Skeletal muscle cell (primary cell): ENCODE measurements at places on chromosomes 5 and 9.

- no peak for DNase-seq
These were observed 92.3 kb upstream of the COL5A1 start for GRCh38 chr9:134549336-134549735.

DNA sequence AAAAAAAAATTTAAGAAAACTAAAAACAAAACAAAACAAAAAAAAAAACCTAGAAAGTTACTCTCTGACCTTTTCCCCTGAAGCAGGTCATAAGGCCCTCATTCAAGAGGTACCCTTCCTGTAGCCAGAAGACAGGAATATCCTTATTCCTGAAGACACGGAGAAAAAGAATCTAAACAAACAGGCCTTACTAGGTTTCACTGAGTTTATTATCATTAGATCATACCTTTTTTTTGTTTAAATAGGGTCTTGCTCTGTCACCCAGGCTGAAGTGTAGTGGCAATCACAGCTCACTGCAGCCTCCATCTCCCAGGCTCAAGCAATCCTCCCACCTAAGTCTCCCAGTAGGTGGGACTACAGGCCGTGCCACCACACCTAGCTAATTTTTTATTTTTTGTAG, 11.7 kb upstream of the CDKN2AIPNL start:
- no peak for DNase-seq

DNA sequence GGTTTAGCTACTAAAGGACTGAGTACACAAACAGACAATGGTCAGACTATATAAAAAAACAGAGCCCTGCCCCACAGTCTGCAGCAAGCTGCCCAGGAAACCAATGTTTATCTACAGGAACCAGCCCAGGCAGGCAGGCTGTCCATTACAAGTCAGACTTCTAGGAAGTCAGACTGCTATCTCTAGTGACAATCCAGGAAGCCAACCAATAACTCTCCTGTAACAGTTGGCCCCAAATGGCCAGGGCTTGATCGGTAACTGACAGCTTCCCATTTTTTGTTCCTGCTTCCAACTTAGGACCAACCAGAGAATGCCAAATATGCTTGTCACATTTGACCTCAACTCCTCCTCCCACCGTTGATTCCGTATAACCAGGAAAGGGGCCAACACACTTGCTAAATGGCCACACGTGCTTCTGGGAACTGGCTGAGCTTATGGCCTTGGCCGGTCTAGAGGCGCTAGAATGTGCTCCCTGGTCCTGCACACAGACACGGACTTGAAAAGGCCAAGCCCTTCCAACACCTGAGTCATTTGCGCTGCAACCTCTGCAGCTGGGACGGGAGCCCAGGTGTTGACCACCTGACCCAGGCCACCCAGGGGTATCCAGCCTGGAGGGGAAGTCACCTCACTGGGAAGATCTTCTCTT, 79.6 kb upstream of the CDK20 start:
- DNase-seq: no peak

DNA sequence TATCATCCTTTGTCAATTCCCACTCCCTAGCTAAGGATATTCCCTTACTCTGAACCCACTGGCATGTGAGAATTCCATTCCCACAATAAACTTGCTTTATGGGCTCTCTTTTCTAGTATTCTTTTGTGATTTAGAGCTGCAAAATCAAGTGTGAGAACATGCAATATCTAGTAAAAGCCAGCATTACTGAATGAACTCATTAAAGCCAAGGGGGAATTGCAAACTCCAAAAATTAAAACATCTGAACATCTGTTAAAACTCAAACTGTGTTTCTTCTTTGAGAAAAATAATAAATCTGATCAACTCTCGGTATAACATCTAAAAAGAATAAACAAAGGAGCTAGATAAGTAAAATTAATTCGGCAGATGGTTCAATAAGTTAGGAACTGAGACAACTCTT, 53.1 kb upstream of the MPDZ start:
- DNase-seq: no peak

GRCh38 chr5:36242534-36243485, 1.1 kb upstream of the NADK2 start:
- no peak for DNase-seq

DNA sequence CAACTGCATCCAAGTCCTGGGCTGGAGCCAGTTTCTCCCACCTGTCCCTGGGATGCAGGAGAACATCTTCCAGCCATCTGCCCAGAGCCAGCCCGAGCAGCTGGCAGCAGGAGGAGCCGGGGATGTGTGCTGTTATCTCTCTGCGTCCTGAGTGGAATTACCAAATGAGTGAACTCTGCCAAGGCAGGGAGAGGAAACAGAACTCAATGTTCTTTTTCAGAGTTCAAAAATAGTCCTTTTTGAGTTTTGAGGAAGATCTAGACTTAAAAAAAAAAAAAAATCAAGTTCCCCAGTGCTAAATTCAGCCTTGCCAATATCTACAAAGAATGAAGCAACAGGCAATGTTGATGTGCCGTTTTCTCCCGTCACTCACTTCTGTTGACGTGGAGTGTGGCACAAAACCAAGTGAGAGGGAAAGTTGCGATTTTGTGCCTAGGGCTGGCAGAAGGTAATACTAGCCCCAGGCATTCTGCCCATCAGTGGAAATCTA, 56.2 kb downstream of the TMOD1 start:
- DNase-seq: no peak

- no peak for DNase-seq
These were observed 426.5 kb downstream of the IRX1 start for GRCh38 chr5:4022056-4022670.

- DNase-seq: no peak
These were observed 322.5 kb upstream of the SLC24A2 start for GRCh38 chr9:20111173-20111843.

DNA sequence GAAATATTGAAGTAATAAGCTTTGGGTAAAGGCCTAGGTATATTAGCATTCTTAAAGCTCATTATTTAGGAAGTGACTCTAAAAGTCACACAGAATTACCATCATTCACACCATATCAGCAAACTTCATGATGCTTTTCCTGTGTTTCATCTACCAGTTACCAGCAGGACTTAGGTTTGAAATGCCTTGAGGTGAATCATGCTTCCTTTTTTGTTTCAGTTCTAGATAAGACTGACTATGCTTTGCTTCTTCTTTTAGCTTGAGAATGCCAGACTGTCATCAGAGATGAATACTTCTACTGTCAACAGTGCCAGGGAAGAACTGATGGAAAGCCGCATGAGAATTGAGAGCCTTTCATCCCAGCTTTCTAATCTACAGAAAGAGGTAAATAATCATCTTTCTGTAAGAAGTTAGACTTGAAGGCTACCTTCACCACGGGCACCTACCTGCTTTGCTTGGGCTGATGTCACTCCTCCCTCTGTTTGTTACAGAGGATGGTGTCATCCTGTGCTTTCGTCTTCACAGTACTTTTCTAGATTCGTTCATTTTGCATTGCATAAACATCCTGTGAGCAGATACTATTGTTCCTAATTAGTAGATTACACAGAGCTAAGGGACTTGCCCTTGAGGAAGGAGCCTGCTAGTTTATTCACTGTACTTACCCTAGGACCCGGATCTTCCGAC, 34.7 kb downstream of the LMNB1 start:
- peak; percentile 4 for DNase-seq

- DNase-seq: no peak
These were observed 24.4 kb upstream of the TDRD7 start for GRCh38 chr9:97387504-97387886.

DNA sequence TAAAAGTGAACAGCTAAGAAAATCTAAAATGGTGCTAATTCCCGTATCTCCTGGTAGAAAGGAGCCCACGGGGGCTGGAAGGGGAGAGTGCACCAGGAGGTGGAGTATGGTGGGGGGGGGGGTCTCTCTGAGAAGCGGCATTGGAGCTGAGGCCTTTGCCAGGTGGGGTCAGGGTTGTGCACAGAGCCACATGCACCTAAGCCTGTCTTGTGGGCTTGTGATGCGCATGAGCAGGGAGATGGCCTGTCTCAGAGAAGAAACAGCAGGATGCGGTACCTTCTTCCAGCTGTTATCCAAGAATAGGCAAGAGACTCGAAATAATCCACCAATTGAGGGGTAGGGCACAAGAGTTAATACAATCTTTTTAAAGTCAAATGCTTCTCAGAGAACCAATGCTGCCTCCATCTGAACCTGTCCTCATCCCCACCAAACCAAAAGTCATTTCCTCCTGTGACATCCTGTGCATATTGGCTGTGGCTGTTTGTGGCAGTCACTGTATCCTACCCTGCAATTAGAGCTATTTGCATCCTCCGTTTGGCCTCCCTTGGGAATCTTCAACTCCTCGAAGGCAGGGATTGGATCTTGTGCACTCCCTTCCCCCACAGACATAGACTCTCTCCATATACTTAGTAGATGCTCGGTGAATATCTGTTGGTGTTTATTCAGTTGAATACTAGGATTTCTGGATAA, 45.4 kb downstream of the FGF1 start:
- DNase-seq: no peak

- DNase-seq: no peak
These were observed 138.4 kb upstream of the ZNF618 start for GRCh38 chr9:113737517-113738271.

- no peak for DNase-seq
These were observed 326.8 kb upstream of the SGCD start for GRCh38 chr5:156000115-156000514.

DNA sequence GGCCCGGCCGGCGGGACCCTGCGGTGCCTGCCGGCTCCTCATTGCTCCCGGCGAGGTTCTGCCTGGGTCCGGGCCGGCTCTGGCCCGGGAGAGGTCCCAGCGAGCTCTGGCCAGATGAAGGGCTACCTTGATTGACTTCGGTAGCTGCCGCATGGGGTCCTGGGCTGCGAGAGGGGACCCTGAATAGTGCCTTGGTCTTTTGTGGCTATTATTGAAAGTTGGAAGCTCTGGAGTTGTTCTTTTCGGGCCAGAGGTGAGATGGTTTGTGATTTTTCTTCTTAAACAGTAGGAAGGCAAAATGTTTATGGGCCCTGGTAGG, 635 bp downstream of the NAA35 start:
- DNase-seq: no peak

GRCh38 chr5:113166261-113166660, 189.7 kb downstream of the DCP2 start:
- no peak for DNase-seq
